GM06990 (cell line): ENCODE measurements at places on chromosomes 5 and 9.

- DNase-seq, result no peak
Observed at GRCh38 chr9:97534185-97534584, 32.7 kb downstream of the TMOD1 start.

DNA sequence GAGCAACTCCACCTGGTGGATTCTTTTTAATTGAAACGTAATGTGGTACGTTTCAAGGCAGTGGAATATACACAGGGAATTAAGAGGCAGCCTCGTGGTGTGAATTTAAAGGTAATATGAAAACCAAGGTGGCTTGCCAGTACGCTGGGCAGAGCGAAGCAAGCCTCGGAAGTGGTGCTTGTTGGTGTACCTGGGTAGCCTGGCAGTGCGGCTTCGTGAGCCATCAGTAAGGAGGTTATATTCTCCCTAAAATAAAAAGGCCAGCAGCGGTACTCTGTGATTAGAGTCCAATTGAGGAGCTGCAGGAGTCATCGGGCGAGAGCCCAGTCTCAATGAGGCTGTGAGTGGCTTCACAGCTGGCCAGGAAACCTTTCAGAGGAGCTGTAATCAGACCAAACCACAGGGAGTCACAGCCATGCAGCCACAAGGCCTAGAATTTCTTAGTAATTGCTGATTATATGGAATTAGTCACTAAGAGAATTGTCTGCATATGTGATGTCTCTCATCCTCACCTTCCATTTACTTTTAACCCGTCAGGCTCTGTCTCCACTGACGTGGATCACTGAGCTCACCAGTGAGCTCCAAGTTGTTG, 57.7 kb downstream of the DCP2 start:
- no peak for DNase-seq

GRCh38 chr9:134350416-134350994, 24.2 kb downstream of the RXRA start:
- DNase-seq, result no peak

GRCh38 chr5:174920906-174921550, 196.6 kb downstream of the MSX2 start:
- no peak for DNase-seq

- no peak for DNase-seq
Observed at GRCh38 chr5:114447084-114447773, 85.4 kb downstream of the KCNN2 start.

DNA sequence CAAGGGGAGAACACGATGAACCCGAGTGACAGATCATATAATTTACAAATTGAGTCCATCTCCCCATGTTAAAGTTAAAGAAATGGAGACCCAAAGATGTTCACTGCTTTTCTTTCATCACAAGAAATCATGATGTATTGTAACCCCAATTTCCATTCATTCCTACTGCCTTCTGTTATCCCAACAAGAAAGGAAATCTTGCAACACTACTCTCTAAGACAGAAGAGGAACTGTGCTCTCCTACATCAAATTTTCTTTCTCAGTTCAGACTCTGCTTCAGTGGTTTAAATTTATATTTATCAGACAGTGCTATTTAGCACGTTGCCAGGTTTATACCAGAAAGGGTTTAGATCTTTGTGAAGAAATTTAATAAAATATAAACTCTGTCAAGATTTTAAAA, 83.8 kb upstream of the RASA1 start:
- no peak for DNase-seq

DNA sequence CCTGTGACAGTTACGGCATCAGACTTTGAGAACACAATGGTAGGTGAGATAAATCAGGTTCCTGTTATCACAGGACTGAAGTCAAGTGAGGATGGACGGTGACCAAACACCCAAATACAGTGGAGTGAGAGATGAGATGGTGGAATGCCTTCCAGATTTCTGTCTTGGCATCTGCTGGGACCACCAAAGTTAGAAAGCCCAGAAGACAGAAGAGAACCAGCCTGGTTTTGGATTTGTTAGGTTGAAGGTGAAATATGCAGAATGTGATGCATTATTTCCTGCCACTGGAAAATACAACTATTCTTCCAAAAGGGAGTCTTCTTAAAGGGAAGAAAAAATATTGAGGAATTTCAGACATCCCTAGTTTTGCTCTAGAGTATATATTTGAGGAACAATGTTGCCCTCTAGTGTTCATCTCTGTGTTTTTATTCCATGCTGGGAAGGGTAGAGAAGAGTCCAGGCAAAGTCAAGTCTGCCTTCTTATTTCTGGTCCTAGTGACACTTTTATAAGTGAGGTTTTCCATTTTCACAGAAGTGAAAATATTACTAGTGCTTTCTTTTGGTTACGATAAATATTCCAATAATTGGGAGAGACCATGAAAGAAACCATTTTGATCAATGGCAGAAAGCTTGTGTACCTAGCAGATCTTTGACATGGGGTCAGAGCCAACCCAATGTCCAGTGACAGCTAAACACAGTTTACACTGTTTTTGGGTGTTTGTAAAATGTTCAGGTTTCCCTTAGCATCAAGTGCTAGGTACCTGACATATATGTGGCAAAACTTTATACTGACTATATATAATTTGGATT, 142.3 kb upstream of the ANKH start:
- DNase-seq, result no peak

DNA sequence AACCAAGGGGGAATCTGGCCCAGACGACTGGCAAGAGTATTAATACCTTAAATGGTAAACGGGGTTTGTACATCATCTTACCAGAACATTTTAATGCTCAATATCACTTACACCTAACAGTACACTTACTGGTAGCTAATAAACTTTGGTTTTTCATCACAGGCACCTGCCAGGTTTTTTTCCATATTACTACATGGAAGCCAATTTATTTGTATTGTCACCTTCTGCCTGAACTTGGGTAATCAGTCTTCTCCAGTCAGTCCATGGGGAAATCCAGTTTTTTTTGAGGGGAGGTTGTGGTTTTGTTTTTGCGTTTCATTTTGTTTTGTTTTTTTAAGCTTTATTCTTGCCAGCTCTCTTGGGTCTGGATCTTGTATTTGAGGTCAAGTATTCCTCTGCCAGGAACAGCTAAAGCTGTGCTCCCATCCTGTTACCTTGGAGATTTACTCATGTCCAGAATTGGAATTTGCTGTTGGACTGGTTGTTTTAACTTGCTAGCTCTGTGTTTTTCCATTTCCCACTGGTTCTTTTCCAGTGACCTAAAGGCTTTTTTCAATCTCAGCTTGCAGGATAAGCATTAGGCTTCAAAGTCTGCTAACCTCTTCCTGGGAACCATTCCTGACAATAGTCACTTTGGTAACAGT, 11.1 kb upstream of the NADK2 start:
- no peak for DNase-seq

- no peak for DNase-seq
Observed at GRCh38 chr9:83623679-83624076, 735 bp downstream of the IDNK start.

DNA sequence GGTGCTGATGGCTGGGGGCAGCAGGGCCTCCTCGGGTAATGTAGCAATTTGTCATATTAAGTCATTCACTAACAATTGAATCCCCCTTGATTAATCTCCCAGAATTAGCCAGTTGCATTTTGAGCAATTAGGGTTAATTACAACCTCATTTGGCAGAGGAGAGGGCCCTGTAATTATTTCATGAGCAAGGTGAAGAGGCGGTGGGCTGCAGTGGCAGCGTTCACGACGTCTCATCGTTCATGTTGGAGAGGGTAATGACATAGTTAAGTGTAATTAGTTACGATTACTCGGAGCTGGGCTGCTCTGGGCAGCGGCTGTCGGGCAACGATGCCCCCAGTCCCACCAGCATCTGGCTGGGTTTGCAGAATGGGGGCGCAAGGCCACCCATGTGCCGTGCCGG, 46.0 kb downstream of the NEK6 start:
- DNase-seq, result no peak

- DNase-seq, result no peak
Observed at GRCh38 chr9:99457406-99457805, 235.3 kb downstream of the SEC61B start.

DNA sequence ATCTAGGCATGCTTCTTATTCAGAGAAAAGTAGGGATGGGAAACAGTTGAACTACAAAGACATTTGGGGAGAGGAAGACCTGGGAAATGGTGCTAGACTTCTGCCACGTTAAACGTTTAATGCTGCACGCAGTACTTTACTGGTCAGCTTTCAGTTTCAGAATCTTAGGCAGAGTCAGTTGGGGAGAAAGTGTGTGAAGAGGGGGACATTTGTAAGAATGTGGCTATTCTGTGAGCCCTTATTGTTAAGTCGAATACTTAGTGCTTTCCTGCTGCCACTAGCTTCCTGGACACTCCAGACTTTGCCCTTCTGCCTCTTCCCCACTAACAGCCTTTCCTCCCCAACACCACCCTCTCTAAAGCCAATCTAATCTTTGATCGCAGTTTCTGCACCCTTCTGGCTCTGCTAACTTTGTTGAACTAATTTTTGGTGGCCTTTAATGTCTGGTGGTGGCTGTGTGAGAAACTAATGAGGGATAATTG, 6.1 kb downstream of the CYSTM1 start:
- no peak for DNase-seq

DNA sequence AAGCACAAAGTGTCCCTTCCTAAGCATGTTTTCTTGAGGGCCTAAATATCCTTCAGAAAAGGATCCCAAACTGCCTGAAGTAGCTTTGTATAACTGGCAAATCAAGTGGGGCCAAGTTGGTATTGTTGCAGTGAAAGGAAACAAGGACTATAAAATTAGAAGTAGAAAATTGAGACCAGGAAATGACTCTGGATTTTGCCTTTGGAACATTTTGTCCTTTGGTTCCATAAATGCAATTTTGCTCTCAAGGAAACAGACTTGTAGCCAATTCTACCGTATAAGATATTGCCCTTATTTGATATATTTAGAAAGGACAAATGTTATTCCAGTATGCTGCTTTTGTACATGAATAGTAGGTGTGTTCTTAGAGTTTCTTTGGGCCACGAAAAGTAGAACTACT, 34.4 kb downstream of the RABGAP1 start:
- DNase-seq, result no peak

DNA sequence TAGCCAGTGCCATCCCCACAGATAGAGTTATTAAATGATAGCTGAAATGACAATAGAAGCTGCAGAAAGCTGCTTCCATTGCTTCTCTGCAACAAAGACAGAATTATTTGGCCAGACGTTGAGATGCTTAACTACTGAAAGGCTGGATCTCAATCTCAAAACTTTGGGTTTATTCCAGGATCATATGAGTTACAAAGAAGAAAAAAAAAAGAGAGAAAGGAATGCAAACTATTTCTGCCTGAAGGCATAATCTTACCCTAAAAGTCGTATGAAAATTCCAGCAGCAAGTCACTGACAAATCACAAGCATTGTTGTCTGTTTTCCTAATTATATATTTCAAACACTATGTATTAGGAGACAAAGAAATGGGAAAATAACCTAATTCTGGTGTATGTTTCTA, 12.8 kb upstream of the TYRP1 start:
- DNase-seq, result no peak

- DNase-seq, result no peak
Observed at GRCh38 chr9:3884736-3885135, 358.9 kb upstream of the RFX3 start.

- no peak for DNase-seq
Observed at GRCh38 chr5:39080597-39081204, 6.5 kb upstream of the RICTOR start.

GRCh38 chr9:131087354-131087893, 8.9 kb upstream of the AIF1L start:
- no peak for DNase-seq

DNA sequence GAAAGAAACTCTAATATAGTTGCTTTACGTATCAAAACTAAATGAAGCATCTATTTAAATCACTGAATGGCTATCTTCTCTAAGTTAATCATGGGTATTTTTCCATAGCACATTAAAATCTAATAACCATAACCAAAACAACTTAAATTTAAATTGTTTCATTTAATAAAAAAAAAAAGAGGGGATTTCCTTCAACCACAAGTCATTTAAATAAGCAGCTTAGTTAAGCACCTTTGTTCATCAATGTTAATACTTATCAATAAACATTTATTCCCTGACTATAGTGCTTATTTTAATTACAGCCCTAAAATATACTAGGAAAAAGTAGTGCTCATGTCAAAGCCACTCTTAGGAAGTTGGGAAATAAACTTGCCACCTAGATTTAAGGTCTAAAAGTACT, 30.3 kb downstream of the ZNF608 start:
- DNase-seq, result no peak

GRCh38 chr9:88791105-88791805, 200.0 kb upstream of the S1PR3 start:
- no peak for DNase-seq

GRCh38 chr9:78567693-78568092, 270.8 kb downstream of the PSAT1 start:
- no peak for DNase-seq

DNA sequence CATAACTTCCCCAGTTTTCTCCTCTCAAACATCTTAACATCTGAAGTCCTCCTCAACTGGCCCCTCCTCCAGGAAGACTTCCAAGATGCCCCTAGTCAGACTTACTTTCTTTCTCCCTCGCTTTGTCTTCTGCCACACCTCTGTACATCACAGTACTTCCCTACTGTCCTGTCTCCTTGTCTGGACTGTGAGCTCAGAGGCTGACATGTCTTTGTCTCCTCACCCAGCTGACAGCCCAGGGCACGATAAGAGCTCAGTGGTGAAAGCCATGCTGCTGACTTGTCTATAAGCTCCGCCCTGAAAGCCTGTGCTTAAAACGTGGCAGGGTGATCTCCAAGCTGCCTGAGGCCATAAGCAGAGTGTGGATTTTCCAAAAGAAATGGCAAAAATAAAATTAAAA, 33.0 kb upstream of the SLC25A51 start:
- DNase-seq, result no peak
